GM03348 (cell line): ENCODE measurements at places on chromosomes 6 and 20.

- DNase-seq: no peak
Measured at GRCh38 chr6:37802810-37803209, 16.7 kb upstream of the ZFAND3 start.

DNA sequence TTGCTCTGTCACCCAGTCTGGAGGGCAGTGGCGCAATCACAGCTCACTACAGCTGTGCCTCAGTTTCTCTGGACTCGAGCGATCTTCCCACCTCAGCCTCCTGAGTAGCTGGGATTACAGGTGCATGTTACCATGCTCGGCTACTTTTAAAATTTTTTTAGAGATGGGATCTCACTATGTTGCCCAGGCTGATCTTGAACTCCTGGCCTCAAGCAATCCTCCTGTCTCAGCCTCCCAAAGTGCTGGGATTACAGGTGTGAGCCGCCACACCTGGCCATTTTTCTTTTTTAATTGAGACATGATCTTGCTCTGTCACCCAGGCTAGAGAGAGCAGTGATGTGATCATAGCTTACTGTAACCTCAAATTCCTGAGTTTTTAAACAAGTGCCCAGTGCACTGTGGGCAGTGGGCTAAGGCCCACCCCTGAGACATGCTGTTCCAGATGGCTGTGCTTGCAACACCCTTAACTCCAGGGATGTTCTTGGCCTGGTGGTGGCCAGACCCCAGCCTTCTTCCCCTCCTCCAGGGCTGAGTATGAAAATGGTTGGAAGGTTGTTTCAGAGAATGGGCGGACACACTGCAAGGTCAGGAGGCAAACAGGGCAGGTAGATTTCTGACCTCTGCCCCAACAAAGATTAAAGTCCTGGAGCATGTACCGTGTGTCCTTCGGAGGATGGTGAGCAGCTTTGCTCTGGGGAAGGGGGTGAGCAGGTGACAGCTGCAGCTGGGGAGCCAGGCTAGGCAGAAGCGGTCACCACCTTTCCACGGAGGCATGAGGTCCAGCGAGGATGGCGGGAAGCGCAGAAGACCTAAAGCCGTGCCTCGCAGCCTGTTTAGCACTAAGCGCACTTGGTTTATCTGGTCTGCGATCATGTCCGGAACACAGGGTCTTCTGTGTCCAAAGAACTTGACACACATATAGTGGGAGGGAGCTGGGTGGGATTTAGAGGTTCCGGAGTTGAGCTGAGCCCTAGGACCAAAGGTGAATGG is 1.4 kb upstream of the FAM83C start:
- DNase-seq: no peak

- no peak for DNase-seq
Measured at GRCh38 chr6:27901801-27902200, 10.4 kb downstream of the OR2B2 start.

GRCh38 chr20:8246716-8247115 is 114.7 kb downstream of the PLCB1 start:
- DNase-seq: no peak

DNA sequence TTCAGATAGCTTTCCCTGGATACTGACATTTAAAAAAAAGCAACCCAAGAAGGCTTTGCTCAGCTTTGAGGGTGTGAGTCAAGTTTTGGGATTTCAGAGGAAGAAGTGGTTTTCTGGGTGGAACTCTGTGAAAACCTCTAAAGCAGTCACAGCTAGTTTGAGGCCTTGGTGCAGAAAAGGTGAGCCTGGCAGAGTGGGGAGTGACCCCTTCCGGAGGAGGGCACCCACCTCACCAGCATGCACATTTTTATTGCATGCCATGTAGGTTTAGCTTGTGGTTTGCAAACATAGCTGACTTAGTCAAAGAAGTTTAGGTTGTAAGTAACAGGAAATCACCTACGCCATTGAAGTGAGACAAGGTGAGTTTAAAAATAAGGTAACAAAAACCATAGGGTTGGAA is 146.8 kb upstream of the PMEPA1 start:
- DNase-seq: no peak

DNA sequence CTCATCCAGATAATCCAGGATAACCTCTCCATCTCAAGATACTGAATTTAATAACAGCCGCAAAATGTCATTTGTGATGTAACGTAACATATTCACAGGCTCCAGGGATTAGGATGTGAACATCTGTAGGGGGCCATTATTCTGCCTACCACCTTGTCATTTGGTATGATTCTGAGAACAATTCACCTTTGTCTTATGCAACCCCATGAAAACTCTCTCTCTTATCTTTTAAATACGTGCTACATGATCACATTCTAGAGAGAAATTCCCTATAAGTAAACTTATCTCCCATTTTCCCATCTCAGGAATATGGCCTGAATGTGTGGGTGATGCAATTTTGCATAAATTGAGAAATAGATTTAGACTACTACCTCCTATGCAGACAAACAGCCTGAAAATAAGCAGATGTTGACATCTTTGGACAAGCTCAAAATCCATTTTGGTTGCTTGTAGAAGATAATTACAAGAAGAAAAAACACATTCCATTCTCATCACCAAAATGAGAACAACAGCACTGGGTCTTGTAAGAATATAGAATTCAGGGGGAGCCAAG is 255.4 kb upstream of the STXBP5 start:
- no peak for DNase-seq

- DNase-seq: no peak
Measured at GRCh38 chr6:119800526-119800925, 451.0 kb upstream of the MAN1A1 start.
